ENCODE measurements at places on chromosomes 1 and 21.

DNA sequence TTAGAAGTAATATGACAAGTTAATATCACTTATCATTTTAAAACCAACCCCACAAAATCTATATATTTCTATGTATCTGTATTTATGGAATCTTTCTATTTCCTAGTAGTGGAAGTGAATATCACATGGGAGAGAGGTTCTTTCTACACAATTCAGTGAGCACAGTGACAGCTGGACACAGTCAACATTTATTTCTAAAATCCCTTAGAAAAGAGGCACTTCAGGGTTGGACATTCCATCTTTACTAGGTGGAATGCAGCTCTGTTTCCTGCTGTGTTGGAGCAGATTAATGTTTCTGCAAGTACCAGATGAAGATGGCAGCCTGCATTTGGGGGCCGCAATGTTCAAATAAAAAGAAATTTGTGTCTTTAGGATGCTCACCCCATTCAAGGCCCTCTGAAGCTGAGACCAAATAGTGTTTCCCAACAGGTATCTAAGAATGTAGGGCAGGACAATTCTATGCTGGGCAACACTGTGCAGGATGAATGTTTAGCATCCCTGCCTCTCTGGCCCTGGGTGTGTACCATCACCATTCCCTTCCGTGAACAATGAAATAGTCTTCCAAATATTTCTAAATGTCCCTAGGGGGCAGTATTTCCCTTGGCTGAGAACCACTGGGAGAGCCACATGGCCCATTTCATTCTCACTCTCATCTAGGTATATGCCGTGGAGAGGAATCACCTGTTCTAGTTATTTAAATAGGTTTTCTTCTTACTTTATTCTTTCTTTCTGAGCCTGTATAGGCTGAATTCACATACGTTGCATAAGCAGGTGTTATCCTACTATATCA is 394.8 kb downstream of the PRDM2 start:
- no peak for DNase-seq

DNA sequence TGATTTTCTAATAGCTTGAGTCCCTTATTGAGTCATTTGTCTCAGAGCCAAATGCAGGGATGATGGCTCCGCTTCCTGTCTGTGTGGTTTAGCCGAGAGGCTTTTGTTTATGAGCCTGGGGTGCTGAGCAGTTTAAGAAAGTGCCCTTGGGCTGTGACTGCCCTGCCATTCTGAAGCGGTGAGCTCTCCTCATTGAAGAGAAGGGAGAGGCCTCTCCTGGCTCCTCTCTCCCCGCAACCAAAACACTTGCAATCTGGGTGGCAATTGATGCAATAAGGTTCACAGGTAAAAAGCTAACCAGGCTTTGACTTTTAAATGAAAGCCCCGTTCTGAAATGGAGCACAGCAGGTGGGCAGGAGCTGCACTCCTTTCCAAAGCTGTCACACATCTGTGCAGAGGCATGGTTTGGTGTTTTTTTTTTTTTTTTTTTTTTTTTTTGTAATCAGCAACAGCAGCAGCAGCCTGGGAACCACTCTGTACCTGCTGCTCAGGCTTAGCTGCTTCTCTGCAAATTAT is 403.7 kb downstream of the SIPA1L2 start:
- DNase-seq: peak; percentile 82

DNA sequence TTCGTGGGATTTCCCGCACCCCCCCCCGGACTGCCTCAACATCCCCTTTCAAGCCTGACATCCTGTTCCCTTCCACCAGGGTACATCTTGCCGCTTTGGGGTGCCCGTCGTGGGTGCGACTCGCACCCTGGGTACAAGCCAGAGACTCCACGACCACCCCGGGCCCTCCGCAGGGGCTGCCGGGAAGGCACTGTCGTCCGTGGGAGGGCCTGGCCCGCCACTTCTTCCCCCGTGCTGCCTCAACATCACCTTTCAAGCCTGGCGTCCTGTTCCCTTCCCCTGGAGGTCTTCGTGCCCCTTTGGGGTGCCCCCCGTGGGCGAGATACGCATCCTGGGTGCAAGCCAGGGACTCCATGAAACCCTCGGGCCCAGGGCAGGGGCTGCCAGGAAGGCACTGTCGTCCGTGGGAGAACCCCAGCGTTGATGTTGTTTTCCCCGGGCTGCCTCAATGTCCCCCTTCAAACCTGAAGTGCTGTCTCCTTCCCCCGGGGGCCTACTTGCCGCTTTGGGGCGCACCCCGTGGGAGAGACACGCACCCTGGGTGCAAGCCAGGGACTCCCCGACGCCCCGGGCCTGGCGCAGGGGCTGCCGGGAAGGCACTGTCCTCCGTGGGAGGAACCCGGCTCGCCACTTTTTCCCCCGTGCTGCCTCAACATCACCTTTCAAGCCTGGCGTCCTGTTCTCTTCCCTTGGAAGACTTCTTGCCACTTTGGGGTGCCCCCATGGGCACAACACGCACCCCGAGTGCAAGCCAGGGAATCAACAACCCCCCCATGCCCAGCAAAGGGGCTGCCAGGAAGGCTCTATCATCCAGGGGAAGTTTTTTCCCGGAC is 138.6 kb downstream of the LIPI start:
- DNase-seq: no peak

DNA sequence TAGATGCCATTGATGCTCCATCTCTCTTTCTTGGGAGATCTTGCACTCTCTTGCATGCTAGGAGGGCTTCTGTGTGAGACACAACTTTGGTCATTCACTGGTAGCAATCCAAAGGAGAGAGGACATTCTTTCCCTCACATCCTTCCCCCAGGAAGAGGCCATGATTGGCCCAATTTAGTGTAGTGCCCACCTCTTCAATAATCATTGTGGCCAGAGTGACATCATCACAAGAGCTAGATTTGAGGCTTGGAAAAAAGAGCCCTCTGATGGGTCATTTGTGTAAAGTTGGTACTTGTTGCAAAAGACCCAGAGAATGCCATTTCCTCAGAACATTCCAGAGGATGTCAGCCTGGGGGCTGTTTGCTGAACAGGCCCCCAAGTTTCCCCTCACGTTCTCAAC is 30.2 kb downstream of the S100A6 start:
- DNase-seq: no peak

- DNase-seq: peak; percentile 95
These were observed 52.7 kb upstream of the GRHL3 start for GRCh38 chr1:24266398-24266941.

GRCh38 chr1:62753031-62753965 is 30.6 kb upstream of the ATG4C start:
- DNase-seq: no peak

DNA sequence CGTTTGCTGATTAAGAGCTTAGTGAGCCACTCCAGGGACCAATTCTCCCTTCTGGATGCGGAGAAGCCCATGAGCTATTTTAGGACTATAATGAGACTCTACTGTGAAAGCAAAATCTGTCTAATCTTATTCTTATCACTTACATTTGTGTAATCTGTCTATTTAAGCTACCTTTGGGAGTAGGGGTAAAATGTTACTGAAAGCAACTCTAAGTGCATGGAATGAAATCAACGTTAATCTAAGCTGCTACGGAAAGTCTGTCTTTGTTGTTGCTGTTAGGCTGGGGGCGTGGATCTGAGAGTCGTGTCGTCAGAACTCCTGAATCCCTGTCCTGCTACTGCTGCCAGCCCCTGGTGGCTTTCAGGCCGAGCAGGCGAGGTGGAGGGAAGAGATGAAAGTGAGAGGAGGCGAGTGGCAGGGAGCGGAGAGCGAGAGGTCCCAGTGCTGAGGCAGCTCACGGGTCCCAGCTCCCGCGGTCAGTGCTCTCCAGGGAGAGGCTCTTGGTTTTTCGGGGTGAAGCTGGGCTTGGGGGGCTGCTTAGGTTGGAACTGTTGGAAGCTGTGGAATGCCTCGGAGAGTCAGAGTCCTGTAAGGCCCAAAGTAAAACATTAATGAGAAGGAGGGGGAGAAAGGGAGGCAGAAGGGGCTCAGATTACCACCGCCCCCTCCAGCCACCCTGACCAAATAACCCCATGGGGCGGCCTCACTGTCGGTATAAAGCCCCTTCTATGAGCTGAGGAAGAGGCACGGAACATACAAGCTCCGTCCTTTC is 53.9 kb downstream of the COQ8A start:
- DNase-seq: no peak

DNA sequence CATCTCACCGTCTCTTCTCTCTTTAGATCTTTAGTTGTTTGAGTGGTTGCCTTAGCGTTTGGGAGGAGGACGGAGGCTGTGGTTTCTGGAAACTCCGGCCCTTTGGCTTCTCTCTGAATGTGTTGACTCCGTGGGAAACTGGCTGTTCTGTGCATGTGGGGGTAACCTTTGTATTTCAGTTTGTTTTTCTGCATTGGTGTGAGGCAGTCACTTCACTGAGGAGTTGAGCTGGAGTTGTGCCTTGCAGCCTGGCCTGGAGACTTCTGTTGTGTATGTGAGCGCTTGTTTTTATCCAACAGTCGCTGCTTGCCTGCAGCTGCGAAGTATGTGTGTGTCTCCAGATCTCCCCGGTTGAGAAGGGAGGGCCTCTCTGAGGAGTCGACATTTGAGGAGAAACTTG is 33.6 kb downstream of the CLDN14 start:
- no peak for DNase-seq

DNA sequence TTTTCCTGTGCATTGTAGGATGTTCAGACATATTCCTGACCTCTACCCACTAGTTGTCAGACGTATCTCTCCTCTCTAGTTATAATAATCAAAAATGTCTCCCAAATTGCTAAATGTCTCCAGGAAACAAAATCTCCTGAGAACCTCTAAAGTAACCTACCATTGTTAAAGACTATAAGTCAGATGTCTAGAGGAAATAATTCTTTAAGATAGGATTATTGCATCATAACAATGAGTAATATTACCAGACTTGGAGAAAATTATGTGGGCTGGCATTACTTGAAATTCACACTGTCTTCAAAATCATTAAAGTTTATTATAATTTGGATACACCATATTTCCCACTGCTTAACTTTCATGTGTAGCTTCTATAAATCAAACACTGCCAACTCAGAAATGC is 643.0 kb upstream of the ADGRL2 start:
- no peak for DNase-seq

All from MG63 (cell line).